ENCODE measurements at places on chromosomes 6 and 20.

GRCh38 chr20:15081261-15081660, 743.8 kb upstream of the FLRT3 start:
- no peak for DNase-seq

DNA sequence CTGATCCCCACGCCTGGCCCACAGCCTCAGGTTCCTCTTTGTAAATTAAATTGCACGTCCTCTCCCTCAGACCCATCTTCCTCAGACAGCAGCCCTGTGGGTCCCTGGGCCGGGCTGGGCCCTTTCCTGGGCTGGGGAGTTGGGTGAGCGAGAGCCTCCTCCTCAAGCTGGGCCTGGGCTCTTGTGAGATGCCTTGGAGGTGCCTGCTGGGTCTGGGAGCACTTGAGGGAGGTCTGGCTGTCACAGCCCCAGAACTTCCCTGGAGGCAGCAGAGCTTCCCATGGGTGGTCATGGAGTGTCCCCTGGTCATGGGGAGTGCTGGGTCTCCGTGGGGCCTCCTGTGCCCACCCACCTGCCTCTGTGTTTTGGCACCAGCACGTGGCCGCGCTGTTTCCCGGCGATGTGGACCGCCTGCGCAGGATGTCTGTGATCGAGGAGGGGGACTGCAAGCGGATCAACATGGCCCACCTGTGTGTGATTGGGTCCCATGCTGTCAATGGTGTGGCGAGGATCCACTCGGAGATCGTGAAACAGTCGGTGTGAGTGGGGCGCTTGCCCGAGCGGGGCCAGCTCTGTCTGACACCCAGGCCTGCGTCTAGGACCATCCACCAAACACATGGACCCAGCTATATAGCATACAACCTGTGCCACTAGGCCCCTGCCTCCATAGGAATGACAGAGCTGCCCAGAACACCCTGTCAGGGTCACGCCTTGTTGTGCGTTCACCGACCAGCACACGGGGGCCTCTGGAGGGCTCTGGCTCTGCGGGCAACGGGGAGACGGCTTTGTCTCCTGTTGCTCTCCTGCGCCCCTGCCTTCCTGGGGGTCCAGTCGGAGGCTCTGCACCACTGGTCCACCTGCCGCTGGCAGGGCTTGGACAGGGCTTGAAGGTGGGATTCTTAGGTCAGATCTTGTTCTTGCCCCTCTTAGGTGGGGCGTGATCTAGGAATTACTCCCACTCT, 33.0 kb downstream of the PYGB start:
- no peak for DNase-seq

DNA sequence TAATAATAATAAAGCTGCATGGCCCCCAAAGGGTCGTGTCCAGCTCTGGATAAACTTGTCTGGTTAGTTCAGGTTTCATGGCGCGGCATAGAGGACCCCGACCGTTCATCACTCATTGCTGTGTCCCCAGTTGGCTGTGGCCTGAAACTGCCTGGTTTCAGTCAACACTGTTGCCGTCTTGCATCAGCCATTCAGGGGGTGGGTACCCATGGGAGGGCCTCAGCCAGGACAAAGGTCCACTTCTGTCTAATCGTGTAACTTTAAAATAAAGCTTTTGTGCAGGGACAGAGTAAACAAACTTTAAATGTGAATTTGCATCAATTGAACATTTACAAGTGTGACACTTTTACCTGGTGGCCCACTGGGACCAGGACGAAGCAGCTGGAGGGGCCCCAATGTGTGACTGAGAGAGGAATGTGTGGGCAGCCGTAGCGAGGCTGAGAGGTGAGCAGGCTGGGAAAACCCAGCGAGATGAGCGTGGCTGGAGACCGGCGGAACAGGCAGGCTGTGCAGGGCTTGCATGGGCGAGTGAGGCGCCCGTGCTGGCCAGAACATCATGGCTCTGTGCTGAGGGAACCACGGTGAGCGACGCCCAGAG, 22.3 kb upstream of the UNC93A start:
- no peak for DNase-seq

- no peak for DNase-seq
Measured at GRCh38 chr6:119637768-119638167, 288.2 kb upstream of the MAN1A1 start.

DNA sequence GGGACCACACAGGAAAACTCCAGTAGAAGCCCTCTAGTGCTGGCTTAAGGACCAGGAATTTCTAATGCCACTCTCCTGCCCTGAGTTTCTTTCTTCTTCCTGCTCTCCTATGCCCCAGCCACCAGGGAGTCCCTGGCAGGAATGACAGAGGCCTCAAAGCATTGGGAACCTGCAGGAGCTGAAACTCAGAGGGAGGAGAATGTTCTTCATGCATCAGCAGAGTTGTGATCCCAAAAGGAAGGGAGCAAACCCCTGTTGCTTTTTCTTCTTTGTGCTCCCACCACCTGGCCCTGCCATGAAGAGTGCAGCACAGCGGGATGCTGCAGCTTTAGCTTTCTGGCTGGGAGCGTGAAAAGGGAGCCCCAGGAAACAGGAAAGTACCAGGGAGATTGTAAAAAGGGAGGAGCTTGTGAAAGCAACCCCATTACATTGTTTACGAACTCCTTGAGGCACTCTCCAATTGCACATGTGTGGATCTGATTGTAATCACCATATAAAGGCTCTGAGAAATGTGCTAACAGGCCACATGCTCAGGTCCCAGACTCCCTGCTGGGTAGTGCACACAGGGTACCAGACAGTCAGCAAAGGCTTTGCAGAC, 34.7 kb upstream of the FKBP1A start:
- DNase-seq, result no peak

GRCh38 chr6:72689107-72689954, 67.5 kb downstream of the KCNQ5 start:
- no peak for DNase-seq

GRCh38 chr6:31639449-31639861, 13.0 kb downstream of the BAG6 start:
- DNase-seq, result no peak

DNA sequence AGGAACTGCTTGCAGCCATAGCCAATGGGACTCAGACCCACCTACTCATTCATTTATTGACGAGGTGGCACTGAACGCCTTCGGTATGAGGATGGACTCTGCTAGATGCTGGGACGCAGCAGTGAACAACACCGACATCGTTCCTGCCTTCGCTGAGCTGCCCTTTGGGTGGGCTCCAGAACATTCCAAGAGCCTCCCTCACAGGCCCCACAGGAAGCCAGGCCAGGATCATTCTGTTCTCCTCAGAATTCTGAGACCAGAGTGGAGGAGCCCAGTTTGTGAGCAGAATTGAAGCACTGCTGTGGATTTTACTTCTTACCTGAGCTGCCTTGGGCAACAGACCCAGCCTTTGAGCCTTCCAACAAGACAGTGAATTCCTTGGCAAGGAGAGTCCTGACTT, 82.1 kb downstream of the KCNB1 start:
- no peak for DNase-seq

DNA sequence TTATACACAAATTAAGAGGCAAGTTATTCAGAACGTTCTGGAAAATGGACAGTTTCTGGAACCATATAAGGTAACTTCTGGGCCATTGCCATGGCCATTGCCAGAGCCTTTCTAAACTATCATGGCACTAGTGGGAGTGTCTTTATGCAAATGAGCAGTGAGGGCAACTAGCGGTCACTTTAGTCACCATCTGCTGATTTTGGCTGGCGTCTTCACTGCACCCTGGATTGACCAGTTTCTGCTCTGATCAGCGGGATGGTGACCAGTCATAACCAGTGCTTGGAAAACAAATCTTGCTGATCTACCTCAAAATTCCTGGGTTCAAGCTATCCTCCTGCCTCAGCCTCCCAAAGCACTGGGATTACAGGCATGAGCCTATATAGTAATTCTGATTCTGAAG, 7.3 kb upstream of the SNTA1 start:
- DNase-seq, result no peak

DNA sequence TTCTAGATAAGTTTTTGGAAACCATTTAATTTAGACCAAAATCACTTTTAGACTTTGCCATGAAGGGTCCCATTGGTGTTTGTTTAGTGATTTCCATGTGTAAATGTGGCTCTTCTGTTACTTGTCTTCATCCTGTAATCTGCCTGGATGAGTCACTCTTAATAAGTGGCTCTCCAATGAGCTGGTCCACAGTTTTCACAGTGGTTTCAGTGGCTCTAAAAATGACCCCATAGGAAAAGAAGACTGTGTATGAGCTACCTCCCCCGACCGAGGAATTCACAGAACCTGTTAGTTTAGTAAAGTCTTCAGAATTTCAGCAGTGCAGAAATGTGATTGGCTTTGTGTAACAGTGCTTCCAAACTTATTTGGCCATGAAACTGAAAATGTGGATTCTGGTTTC, 492.0 kb upstream of the MARCKS start:
- no peak for DNase-seq

DNA sequence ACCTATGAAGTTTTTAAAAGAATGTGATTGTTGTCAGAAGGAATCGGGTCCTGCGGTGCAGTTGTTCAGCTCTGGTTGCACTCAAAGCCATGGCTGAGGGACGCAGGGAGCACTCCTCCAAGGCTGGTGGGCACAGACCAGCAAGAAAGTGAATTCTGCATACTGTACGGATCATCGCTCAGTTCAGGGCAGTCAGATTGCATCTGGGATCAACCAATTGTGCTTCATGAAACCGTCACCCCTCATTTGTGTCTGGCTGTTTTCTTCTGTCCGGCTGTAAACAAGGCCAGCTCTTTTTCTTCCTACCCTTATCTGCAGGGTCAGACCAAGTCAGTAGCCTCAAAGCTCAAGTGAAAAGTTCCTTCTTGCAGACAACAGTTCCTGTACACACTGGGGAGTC, 478.3 kb downstream of the TFAP2A start:
- DNase-seq, result no peak

- DNase-seq, result no peak
Measured at GRCh38 chr20:19624221-19624965, 133.7 kb upstream of the RIN2 start.

- peak; percentile 42 for DNase-seq
Measured at GRCh38 chr6:159097256-159097655, 52.5 kb upstream of the TAGAP start.

- DNase-seq, result no peak
Measured at GRCh38 chr6:159434410-159434809, 258.6 kb downstream of the SOD2 start.

GRCh38 chr6:35415065-35415891, 36.9 kb upstream of the FANCE start:
- DNase-seq, result no peak

GRCh38 chr6:152026291-152026690, 218.8 kb downstream of the ESR1 start:
- DNase-seq, result no peak

DNA sequence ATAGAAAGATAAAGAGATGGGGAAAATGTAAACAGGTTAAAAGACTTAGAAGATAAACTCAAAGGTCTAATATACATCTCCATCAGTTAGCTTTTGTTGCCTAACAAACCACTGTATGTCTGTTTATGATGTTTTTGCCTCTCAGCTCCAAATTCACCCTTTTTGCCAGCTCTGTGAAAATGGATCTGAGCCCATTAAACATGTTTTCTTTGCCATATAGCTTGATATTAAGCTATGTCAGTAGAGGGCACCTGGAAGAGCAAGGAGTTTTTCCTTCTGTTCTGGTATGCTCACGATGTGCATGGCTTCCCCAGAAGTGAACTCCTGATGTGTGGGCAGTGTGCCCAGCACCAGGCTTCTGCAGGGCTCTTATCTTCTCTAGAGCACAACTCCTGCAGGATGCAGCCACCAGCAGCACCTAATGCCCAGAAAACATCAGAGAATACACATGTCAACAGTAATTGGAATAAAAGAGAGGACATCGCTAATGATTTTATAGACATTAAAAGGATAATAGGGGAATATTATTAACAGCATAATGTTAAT, 14.6 kb upstream of the SNX9 start:
- DNase-seq, result no peak

GRCh38 chr6:81697559-81697958, 54.9 kb downstream of the TENT5A start:
- DNase-seq, result no peak

- DNase-seq, result no peak
Measured at GRCh38 chr6:149560736-149561135, 5.4 kb upstream of the GINM1 start.

DNA sequence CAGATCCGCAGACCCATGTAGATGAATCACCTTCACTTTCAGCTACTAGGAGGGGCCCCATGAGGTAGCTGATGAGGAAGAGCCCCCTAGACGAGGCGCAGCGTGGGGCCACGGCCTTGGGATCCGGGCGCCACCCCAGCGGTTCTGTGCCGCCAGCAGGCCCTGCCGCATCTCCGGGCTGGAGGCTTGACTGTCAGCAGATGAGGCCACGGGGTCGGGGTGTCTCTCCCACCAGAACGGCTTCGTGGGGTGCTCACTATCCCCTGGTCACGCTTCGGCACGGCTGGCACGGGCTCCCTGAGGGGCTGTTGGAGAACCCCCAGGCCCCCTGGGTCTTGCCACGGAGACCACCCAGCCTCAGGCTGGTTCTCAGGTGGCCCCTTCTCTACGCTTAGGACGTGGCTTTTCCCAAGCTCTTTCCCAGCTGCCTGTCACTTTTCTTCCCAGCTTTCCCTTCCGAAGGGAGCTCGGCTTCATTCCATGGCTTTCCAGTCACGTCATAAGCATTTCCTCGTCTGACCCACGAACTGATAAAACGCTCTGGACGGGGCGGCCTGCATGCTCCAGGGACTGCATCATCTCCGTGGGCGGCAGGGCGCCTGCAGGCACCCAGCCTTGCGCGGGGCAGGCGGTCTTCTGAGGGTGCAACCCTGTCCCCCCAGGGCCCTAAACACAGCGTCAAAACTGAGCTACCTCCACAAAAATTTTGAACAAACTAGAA, 85.9 kb downstream of the THBS2 start:
- DNase-seq, result no peak

DNA sequence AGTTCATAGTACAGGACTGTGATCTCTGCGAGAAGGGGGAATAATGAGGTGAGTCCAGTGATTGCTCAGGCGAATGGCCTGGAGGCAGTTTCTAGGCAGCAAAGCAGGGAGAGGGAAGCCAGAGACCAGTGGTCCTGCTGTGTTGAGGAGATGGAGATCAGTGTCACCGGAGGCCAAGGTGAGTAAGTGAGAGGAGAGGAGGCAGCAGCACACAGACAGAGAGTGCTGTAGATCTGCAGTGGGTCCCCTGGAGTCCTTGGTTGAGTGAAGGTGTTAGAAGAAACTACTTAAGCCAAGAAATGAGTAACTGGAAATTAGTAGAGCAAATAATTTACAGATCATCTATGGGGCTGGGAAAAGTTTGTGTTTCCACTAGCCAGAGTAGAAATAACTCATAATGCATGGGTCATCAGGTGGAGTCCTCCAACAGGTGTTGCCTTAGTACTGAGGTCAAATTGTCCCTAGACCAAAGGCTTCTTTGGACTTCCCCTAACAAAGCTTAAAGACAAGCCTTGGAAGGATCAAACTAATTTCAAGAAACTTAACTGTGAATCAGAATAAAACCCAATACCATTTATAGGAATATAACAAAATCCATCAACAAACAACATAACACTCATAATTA, 13.6 kb downstream of the HEBP2 start:
- DNase-seq, result no peak

- DNase-seq, result no peak
Measured at GRCh38 chr20:43787937-43788336, 61.1 kb upstream of the GTSF1L start.

GRCh38 chr20:16405254-16405653, 168.0 kb downstream of the KIF16B start:
- no peak for DNase-seq

All from activated CD8-positive, alpha-beta memory T cell treated with anti-CD3 and anti-CD28 coated beads for 4 hours (primary cell).